ENCODE measurements at places on chromosomes 6 and 20.
A peak's percentile ranks its signal among the peaks of the same experiment; 100 is the strongest.

DNA sequence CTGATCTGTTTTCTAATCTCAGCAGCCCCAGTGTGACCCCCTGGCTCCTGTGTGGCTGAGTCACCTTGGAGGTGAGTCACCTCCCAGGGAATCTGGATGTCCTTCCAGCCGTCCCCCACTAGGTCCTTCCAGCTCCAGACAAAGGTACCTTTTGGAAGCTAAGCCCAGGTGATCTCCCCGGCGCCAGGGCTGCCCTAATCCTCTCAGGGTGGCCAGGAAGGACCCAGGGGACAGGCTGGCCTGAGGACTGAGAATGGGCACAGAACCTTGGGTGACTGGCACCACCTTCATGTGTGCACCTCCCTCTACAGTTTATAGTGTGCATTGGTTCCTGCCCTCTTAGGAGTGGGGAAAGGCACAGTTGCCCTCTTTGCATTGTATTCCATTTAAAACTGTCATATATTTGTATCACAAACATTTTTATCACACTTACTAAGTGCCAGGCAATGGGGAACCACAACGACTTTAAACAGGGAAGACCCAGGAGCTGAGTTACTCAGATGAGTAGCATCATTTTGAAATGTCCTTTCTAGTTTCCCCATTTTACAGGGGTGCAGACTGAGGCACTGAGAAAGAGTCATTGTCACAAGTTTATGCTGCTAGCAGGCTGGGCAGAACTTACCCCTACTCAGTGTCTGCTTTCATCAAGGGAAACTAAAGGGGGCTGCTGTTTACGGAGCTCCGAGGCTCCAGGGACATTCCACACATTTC is 2.6 kb upstream of the BPIFB4 start:
- no peak for DNase-seq

DNA sequence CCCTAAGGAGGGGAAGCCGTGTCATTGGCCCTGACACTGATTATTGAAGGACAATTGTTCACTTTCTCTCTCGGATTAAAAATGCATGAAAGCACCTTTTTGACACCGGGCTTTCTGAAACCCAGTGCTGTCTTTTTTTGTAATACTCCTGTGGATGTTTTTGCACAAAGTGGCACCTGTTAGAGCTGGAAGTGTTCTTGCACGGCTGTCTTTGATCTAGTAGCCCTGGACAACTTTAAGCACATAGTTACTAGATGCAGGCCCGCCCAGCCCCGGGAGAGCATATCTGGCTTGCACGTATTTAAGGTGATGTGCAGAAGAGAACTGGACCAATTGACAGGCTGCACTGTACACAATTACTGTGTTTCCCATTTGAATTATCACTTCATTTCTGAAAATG is 72.6 kb downstream of the ARID1B start:
- DNase-seq: no peak

DNA sequence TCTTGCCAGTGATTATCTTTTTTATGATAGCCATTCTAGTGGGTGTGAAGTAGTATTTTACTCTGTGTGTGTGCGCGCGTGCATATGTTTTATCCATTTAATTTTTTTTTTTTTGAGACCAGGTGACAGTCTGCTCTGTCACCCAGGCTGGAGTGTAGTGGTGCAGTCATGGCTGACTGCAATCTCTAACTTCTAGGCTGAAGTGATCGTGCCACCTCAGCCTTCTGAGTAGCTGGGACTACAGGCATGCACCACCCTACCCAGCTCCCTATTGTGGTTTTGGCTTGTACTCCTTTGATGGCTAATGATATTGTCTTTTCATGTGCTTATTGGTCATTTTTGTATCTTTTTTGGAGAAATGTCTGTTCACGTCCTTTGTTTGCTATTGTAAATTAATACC is 33.3 kb downstream of the ITCH start:
- DNase-seq: no peak

- no peak for DNase-seq
Measured at GRCh38 chr20:13245250-13245723, 24.2 kb downstream of the ISM1 start.

DNA sequence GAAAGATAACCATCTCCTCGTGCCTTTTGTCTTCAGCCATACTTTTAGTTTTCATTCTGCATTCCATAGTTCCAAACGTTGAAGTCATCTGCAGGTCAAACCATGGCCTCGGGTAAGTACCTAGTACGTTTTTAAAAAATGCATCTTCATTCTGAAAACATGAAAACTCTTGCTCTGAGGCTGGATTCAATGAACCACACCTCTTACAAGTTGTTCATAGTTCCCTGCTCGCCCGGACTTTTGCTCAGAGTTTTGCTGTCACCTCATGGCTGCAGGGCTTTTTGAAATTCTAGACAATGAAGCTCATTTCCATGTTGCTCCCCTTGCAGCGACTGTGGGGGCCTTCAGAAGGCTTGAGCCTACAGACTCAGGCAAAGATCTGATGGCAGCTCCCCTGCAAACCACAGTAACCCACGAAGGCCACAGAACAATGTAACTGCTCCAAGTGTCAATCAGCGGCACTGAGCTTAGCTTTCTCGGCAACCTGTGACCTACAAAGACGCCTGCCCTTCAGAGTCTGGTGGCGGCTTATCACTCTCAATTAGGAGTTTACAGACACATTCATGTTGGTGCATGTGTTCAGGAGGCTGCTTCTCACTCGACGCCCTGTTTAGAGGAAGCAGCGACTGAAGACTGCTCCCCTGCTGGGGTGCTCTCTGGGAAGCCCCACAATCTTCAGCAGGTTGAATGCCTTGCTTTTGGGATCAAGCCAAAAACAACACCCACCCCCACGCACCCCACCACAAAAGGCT is 61.2 kb downstream of the FOXC1 start:
- DNase-seq: no peak

GRCh38 chr6:167782698-167783517 is 43.8 kb upstream of the AFDN start:
- DNase-seq: no peak

GRCh38 chr6:43608310-43608763 is 20.7 kb downstream of the GTPBP2 start:
- DNase-seq: peak; percentile 29

All from stimulated activated CD8-positive, alpha-beta memory T cell treated with anti-CD3 and anti-CD28 coated beads, Interleukin-2, amount 100 ng/mL, for 1 hour (primary cell).